ENCODE measurements at places on chromosomes 12 and 14.

DNA sequence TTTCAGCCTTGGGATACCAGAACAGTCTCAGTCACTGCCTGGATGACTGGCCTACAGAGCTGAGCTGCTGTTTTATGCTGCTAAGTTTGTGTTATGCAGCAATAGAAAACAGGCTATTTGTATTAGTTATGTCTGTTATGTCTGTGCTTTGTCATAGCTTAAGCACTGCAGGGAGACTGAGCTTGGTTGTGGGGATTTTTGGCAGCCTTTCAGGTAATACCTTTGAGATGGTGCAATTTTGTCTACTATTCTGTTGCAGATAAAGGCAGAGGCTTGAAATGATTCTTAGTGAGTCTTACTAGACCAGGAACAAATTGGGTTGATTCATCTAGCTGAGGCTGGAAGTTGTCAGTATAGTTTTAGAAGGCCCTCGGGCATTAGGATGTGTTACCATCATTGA, 201.3 kb upstream of the RBM19 start:
- no peak for DNase-seq

GRCh38 chr12:3366451-3367110, 124.4 kb upstream of the PRMT8 start:
- DNase-seq, result no peak

DNA sequence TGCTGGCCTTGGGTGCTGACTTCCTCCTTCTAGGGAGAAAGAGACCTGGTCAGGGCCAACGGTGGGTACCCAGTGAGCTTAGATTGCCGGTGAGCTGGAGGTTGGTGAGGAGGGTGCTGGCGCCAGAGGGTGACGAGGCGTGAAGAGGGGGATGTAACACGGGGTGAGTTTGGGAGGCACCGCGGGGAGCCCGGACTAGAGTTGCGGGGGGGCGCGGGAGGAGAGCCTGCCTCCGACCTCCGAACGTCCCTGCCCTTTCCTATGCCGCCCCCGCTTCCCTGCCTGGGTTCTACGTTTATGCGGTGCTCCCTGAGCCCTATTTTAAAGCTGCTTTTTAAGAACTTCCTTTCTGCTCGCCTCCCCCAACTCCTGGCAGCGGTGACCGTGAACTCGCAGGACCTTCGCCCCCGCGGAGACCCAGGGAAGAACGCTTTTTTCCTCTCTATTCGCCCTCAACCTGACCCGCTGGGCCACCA, 18.6 kb downstream of the OR6S1 start:
- no peak for DNase-seq

DNA sequence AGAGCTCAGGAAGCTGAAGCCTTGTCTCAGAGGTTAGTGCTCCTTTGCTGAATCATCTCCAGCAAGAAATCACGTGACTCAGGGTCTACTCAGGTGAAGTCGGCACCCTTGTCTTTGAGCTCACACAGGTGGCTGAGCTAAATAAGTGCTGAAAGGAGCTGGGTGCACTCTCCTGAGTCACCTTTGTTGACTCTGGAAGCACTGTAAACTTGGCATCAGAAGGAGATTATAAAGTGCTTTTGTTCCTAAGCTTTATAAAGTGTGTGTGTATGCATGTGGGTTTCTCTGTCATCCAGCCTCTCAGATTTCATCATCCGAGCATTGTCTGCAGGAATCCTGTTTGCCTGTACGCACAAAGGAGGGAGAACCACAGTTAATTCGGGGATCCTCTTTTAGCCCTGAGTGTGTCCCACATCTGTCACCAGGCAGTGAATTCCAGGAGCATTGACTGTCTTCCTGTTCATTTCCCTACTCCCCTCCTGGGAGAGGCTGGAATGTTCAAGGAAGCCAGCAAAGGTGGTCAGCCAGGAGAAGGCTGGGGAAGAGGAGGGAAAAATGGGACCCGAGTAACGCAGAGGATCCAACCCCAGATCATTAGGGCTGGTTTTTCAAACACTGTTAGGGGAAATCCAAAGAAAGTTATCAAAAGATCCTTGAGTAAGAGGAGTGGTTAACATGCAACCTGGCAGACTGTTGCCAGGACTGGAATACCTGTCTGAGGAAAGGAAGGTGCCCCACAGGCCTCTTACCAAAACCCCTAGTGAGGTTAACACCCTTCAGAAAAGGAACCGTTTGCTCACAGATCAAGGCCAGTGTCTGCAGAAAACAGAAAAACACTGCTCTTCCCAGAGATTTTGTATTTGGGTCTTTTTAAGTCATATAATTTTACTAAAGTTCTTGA, 157.5 kb upstream of the HIF1A start:
- DNase-seq, result no peak

DNA sequence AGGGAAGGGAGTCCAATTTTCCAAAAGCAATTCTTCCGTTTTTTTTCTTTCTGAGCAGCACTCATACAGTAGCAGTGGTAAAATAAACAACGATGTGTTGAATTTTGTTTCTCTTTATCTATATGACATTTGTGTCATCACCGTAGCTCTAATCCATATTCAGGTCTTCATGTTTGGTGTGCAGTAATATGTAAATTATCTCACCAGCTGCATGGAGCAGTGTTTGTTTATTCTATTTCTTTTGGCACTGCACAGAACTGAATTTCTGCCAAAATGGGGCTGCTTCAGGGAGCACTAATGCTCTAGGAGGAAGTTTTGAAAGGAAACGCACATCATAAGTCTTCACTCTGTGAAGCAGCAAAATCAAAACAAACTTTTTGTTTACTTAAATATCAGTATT, 130.0 kb upstream of the NPAS3 start:
- DNase-seq, result peak; percentile 83

- DNase-seq, result no peak
Observed at GRCh38 chr12:97466000-97466399, 3.4 kb downstream of the RMST start.

- no peak for DNase-seq
Observed at GRCh38 chr14:37202265-37202664, 4.5 kb downstream of the MIPOL1 start.

DNA sequence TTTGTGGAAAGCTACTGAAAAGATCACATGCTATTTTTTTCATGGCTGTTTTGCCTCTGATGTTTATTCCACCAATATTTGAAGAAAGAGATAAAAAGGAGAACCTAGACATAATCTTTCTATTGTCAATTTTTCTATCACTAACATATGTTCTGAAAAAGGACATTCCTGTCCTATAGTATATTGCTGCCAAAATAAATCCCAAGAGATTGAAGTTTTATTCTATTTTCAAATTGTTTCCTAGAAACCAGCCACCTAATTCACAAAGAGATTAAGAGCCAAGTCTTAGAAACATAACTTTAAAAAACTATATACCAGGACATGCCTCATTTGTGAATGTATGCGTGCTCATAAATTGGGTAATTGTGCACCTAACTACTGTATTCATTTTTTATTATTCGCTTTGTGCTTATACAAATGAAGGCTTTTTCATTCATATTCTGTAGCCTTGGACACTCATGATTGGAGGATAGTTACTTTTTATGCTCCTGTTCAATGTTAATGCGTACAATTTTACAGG, 200.7 kb downstream of the FUT8 start:
- DNase-seq, result no peak

- no peak for DNase-seq
Observed at GRCh38 chr14:65472189-65472588, 59.7 kb downstream of the FUT8 start.

- peak; percentile 94 for DNase-seq
Observed at GRCh38 chr12:95072900-95073697, at the start of gene NR2C1. Gene NR2C1 (minus strand): TSS chr12:95073618. CDS start chr12:95067384, 6,234 bp downstream.

DNA sequence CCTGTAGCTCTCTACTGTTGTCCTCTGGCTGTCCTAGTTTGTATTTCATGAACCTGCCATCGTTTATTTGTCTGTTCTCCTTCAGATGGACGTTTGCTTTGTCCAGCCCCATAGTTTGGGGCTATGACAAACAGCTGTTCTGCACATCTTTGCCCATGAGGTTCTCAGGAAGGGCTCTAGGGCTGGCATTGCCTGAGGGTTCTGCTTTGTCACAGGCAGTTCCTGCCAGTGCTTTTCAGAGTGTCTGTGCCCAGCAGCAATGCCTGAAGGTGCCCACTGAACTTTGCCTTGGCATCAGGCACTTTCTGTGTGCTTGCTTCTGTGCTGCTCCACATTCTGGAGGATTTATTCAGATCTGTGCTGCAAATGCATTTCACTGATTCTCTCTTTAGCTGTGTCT, 361.3 kb downstream of the TMEM121 start:
- no peak for DNase-seq

- no peak for DNase-seq
Observed at GRCh38 chr12:99281277-99281676, 366.3 kb upstream of the GARIN6 start.

- DNase-seq, result no peak
Observed at GRCh38 chr14:105864116-105864515, 337.7 kb downstream of the TMEM121 start.

- peak; percentile 81 for DNase-seq
Observed at GRCh38 chr14:21038441-21039422, 3.4 kb upstream of the RNASE7 start.

DNA sequence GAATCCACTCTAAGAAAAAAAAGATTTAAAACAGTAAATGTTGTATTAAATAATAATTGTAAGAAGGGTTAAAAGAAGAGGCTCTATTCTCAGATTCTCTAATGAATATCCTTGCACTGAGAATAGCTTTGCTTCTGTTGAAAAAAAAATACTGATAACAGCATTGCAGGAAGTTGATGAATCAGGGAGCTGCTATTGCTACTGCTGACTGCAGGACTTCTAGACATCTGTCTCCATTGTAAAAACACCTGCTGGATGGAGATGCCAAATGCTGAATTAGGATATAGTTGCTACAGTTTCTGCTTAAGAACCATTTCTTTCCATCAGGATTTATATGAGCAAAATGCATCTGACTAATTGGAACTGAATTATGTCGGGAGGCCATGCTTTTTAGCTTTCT, 50.3 kb upstream of the ANP32D start:
- DNase-seq, result no peak

GRCh38 chr14:33457617-33458016, 493.3 kb downstream of the EGLN3 start:
- DNase-seq, result no peak

- no peak for DNase-seq
Observed at GRCh38 chr12:68074306-68075027, 85.1 kb downstream of the IFNG start.

- DNase-seq, result no peak
Observed at GRCh38 chr12:91357381-91357780, 174.8 kb upstream of the DCN start.

DNA sequence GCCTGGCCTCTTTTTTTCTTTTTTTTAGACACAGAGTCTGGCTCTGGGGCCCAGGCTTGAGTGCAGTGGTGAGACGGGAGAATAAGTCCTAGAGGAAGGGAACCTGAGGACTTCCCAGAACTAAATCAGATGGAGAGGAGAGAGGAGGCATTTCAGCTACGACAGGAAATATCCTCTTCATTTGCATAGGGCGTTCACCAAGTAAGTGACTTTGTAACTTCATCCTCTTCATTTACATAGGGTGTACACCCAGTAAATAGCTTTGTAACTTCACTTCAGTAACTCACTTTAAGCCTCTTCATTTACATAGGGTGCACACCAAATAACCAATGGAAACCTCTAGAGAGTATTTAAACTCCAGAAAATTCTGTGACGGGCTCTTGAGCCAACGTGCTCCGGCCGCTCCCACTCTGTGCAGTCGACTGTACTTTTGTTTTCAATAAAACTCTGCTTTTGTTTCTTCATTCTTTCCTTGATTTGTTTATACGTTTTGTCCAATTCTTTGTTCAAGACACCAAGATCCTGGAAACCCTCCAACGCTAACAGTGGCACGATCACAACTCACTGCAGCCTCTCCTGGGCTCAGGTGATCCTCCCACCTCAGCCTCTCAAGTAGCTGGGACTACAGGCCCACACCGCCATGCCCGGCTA, 21.4 kb upstream of the ANKRD9 start:
- DNase-seq, result no peak

- DNase-seq, result no peak
Observed at GRCh38 chr12:71787580-71787979, 32.9 kb downstream of the RAB21 start.

DNA sequence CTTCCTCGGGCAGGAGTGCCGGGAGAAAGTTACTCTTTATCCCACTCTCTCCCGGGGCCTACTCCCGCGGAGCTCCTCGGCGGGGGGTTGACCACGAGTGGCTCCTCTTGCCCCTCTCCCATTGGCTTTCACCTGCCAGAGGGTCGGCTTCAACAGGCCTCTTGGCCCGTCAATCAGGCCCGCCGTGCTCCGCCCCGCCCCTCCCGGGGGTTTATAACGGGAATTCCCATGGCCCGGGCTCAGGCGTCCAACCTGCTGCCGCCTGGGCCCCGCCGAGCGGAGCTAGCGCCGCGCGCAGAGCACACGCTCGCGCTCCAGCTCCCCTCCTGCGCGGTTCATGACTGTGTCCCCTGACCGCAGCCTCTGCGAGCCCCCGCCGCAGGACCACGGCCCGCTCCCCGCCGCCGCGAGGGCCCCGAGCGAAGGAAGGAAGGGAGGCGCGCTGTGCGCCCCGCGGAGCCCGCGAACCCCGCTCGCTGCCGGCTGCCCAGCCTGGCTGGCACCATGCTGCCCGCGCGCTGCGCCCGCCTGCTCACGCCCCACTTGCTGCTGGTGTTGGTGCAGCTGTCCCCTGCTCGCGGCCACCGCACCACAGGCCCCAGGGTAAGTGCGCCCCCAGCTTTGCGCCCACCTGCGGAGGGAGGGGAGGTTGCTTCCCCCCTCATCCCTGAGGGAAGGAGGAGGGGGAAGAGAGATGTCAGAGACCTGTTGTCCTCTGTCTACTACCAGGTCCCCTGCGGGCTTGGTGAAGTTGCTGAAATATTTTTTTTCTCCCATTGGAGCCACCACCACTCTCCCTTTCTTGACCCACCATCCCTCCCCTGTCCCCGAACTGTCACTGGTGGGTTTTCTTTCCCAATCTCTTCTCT, at the start of gene SMOC1:
Gene SMOC1 (plus strand): TSS at position 242 of the 869 bp plus-strand sequence. CDS start 263 bp downstream, at position 505.
- peak; percentile 81 for DNase-seq

GRCh38 chr12:91951571-91951970, 194.1 kb downstream of the BTG1 start:
- no peak for DNase-seq

DNA sequence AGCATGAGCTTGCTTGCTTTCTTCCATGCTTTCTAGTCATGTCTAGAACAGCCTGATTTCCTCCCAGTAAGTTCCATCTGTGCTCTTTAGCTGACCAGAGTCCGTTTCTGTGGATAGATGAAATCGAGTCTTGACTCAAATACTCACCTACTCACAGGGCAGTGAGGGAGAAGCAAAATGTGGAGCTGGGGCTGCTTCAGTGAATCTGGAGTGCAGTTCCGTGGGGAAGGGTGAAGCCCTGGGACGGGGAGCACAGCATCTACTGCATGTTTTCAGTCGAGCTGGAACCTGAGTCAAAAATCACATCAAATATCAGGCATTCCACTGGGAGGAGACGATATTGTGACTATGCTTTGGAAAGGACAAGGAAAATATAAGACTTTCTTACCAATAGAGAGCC, 70.3 kb upstream of the PRMT8 start:
- no peak for DNase-seq
